ENCODE measurements at places on chromosomes 3 and 15. TPM values are rescaled to one million over a fixed set of nuclear protein-coding genes. Genes with fewer than 3 reads are reported as not detected.

GRCh38 chr15:85318732-85319076, 61.7 kb upstream of the AKAP13 start:
- no peaks in the 10 kb centered on the region for H3K36me3 ChIP-seq
- no peaks in the 10 kb centered on the region for H3K27me3 ChIP-seq
- no peak for DNase-seq
- H3K4me3 ChIP-seq: no peak overlapping the region
- peaks cover 10% of the 10 kb centered on the region for H3K4me1 ChIP-seq

- H3K36me3 ChIP-seq: no peaks in the 10 kb centered on the region
- no peak overlapping the region for H3K27ac ChIP-seq
- H3K27me3 ChIP-seq: no peaks in the 10 kb centered on the region
- H3K4me1 ChIP-seq: peaks cover 3% of the 10 kb centered on the region
These were observed 83.1 kb downstream of the GAP43 start for GRCh38 chr3:115706311-115706829.

DNA sequence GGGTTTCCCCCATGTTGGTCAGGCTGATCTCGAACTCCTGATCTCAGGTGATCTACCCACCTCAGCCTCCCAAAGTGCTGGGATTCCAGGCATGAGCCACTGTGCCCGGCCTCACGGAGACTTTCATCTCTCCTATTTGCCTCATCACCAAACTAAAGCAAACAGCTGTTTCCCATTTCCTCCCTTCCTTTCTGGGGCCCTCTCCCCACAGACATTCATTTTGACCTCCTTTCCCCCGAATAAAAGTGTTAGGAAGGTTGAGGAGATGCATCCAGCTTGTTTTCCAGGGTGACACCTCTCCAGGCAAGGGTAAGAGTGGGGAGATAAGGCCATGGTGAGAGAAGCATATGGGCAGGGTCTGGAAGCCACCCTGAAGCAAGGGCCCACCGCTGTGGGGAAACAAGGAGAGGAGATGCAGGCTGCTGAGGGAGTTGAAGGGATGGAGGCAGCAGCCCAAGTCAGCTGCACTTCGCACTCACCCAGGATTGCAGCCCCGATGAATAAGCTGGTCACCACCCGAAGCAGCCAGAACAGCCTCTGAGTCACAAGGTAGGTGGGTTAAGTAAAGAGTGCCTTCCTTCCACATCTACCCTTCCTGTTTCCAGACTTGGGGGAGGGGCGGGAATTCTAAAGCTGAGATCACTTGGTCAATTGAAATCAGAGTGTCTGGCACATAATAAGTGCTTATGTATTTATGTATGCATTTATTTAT, 7.7 kb downstream of the DUOXA2 start:
- peaks cover 25% of the 10 kb centered on the region for H3K27me3 ChIP-seq
- DNase-seq: peak; percentile 89
- no peak overlapping the region for H3K27ac ChIP-seq
- no peak overlapping the region for H3K4me3 ChIP-seq
- peaks cover 3% of the 10 kb centered on the region for H3K4me1 ChIP-seq

PATL2 gene
- not detected for total RNA-seq

FBXW12 gene
- total RNA-seq: not detected

CILP gene
- not detected for total RNA-seq

ROPN1 gene
- not detected for total RNA-seq

GRCh38 chr15:69992348-69992747, 105.4 kb downstream of the TLE3 start:
- no peaks in the 10 kb centered on the region for H3K36me3 ChIP-seq
- no peak for DNase-seq
- H3K4me1 ChIP-seq: no peaks in the 10 kb centered on the region
- no peak overlapping the region for H3K27ac ChIP-seq
- peaks cover 78% of the 10 kb centered on the region for H3K27me3 ChIP-seq

- H3K27me3 ChIP-seq: peaks cover 13% of the 10 kb centered on the region
- H3K36me3 ChIP-seq: no peaks in the 10 kb centered on the region
- no peak for DNase-seq
- no peak overlapping the region for H3K4me3 ChIP-seq
These were observed 44.8 kb upstream of the EIF5A2 start for GRCh38 chr3:170953229-170953628.

GRCh38 chr15:99981191-99981647, 248.0 kb upstream of the LYSMD4 start:
- no peaks in the 10 kb centered on the region for H3K4me1 ChIP-seq
- no peak overlapping the region for H3K4me3 ChIP-seq
- no peaks in the 10 kb centered on the region for H3K36me3 ChIP-seq

SLC22A13 gene
- under 0.01 TPM for total RNA-seq

SYNPR gene
- not detected for total RNA-seq

GRCh38 chr15:56619887-56620286, 113.4 kb downstream of the ZNF280D start:
- DNase-seq: no peak
- no peaks in the 10 kb centered on the region for H3K36me3 ChIP-seq
- no peaks in the 10 kb centered on the region for H3K4me1 ChIP-seq
- no peak overlapping the region for H3K27ac ChIP-seq
- H3K27me3 ChIP-seq: no peaks in the 10 kb centered on the region

Measured in IMR-90 (cell line).